Osteocyte (in vitro differentiated cells): ENCODE measurements at places on chromosomes 11 and 22.

DNA sequence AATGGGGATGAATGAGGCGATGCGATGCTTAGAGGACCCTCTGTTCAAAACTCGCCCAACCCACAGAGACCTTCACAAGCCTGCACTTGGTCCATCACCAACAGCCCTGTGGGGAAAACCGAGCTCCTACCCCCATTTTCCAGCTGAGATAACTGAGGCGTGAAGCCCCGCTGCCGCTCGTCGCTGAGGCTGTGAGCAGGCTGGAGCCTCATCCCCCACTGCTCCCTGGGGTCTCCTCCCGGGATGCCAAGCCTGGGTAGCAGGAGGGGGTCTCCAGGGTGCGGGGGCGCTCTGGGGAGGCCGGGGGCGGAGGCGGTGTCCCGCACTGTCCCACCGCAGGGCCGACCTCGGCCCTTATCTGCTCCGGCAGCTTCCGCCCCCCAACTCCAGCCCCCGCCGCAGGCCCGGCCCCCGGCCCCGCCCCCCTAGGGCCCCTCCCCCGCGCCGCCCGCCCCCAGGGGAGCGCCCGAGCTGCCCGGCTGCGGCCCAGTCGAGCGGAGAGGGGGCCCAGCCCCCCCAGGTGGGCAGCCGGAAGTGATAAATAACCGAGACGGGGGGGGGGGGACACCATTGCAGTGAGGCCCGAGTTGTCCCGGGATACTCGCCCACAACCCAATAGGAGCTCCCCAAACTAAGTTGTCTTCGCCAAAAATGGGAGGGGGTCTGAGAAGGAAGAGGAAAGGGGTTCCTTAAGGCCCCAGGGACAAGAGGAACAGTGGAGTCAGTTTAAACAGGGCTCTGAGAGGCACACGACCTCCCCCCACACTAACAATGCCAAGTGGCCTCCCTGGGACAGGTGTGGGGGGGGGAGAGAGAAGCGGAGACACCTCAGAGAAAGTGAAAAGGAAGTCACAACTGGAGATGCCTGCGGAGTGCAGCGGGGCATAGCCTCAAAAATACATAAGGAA lies 8.3 kb upstream of the SLC39A13 start:
- H3K27me3 ChIP-seq: no peaks in the 10 kb centered on the region
- H3K4me3 ChIP-seq: peak overlapping the region; percentile 65
- no peaks in the 10 kb centered on the region for H3K36me3 ChIP-seq
- peak overlapping the region; percentile 74 for H3K27ac ChIP-seq
- peaks cover 9% of the 10 kb centered on the region for H3K4me1 ChIP-seq

- H3K27ac ChIP-seq: no peak overlapping the region
- no peak overlapping the region for H3K4me3 ChIP-seq
- H3K36me3 ChIP-seq: no peaks in the 10 kb centered on the region
- H3K27me3 ChIP-seq: peaks cover 18% of the 10 kb centered on the region
- peak; percentile 80 for DNase-seq
Observed at GRCh38 chr11:2259466-2259830, 10.9 kb downstream of the ASCL2 start.

- no peak for DNase-seq
- H3K4me1 ChIP-seq: peaks cover 8% of the 10 kb centered on the region
- H3K36me3 ChIP-seq: no peaks in the 10 kb centered on the region
- H3K27ac ChIP-seq: no peak overlapping the region
Observed at GRCh38 chr22:42357634-42358296, 74.4 kb downstream of the NFAM1 start.

GRCh38 chr11:3669128-3669527 lies 2.1 kb downstream of the CHRNA10 start:
- no peaks in the 10 kb centered on the region for H3K4me1 ChIP-seq
- peaks cover 33% of the 10 kb centered on the region for H3K36me3 ChIP-seq
- no peaks in the 10 kb centered on the region for H3K27me3 ChIP-seq
- no peak for DNase-seq
- no peak overlapping the region for H3K27ac ChIP-seq

GRCh38 chr22:46102752-46103151 lies 47.6 kb upstream of the PPARA start:
- DNase-seq: no peak
- H3K27ac ChIP-seq: peak overlapping the region; percentile 86
- H3K27me3 ChIP-seq: no peaks in the 10 kb centered on the region
- H3K4me3 ChIP-seq: no peak overlapping the region
- peaks cover 25% of the 10 kb centered on the region for H3K36me3 ChIP-seq
- H3K4me1 ChIP-seq: peaks cover 56% of the 10 kb centered on the region

- H3K4me3 ChIP-seq: peak overlapping the region; percentile 100
- H3K27me3 ChIP-seq: no peaks in the 10 kb centered on the region
- no peak for DNase-seq
- peaks cover 30% of the 10 kb centered on the region for H3K4me1 ChIP-seq
Observed at GRCh38 chr11:66593303-66593635, 284 bp downstream of the CCS start.

- peaks cover 10% of the 10 kb centered on the region for H3K4me1 ChIP-seq
- no peaks in the 10 kb centered on the region for H3K27me3 ChIP-seq
- no peak for DNase-seq
- no peaks in the 10 kb centered on the region for H3K36me3 ChIP-seq
- H3K4me3 ChIP-seq: peak overlapping the region; percentile 87
- H3K27ac ChIP-seq: peak overlapping the region; percentile 93
Observed at GRCh38 chr11:76861490-76861953, 804 bp downstream of the ACER3 start.

DNA sequence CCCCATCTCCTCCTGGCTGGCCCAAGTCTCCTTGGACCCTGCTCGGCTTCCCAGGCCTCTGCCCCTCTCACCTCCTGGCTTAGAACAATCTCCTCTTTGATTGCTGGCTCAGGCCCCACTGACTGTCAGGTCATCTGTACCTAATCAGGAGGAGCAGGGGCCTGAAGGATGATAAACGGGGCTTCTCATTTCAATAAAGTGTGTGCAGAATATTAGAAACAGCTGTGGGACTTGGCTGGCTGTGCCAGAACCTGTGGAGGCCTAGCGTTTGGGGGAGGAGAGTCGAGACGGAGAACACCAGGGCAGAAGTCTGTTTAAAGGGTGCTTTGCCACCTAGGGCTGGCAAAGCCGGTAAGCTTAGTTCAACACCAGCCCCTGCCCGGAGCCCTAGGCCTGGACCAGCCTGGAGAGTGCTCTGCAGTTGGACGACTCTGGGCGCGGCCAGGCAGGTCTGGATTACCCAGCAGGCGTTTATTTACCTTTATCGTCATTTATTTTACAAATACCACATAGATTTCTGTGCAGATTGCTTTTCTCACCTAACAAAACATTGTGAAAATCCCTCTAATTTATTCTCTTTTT lies 10.1 kb upstream of the VSIG10L2 start:
- no peak for DNase-seq
- H3K36me3 ChIP-seq: no peaks in the 10 kb centered on the region
- H3K4me1 ChIP-seq: no peaks in the 10 kb centered on the region
- H3K27me3 ChIP-seq: peaks cover 43% of the 10 kb centered on the region
- no peak overlapping the region for H3K4me3 ChIP-seq
- H3K27ac ChIP-seq: no peak overlapping the region

DNA sequence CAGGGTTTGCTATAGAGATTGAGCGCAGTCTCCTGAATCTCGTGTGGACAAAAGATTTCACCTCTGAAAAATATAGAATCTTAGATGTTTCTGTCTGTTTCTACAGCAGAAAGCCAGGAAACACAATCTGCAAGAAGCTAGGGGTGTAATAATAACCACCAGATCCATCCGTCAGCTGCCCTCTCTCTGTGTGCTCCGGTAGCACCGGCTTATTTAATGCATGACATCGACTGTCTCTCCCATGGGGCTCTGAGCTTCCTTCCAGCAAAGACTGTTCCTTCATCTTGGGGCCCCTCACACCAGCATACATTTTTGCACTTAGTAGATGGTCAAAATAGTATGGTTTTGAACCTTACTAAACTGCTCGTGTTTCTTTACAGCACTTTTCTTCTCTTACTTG lies 20.2 kb downstream of the BARX2 start:
- H3K27ac ChIP-seq: no peak overlapping the region
- H3K36me3 ChIP-seq: no peaks in the 10 kb centered on the region
- no peaks in the 10 kb centered on the region for H3K4me1 ChIP-seq
- peaks cover 42% of the 10 kb centered on the region for H3K27me3 ChIP-seq

GRCh38 chr11:119886667-119887230 lies 157.7 kb upstream of the NECTIN1 start:
- no peak overlapping the region for H3K27ac ChIP-seq
- H3K27me3 ChIP-seq: peaks cover 22% of the 10 kb centered on the region
- DNase-seq: no peak
- no peak overlapping the region for H3K4me3 ChIP-seq
- no peaks in the 10 kb centered on the region for H3K4me1 ChIP-seq

- no peak for DNase-seq
- no peak overlapping the region for H3K4me3 ChIP-seq
- H3K36me3 ChIP-seq: peaks cover 12% of the 10 kb centered on the region
- peaks cover 39% of the 10 kb centered on the region for H3K4me1 ChIP-seq
Observed at GRCh38 chr11:86251345-86251744, 6.8 kb downstream of the EED start.

GRCh38 chr11:19970944-19971343 lies 189.3 kb downstream of the DBX1 start:
- no peak overlapping the region for H3K27ac ChIP-seq
- H3K4me1 ChIP-seq: peaks cover 2% of the 10 kb centered on the region
- H3K4me3 ChIP-seq: no peak overlapping the region
- H3K27me3 ChIP-seq: no peaks in the 10 kb centered on the region
- no peak for DNase-seq

GRCh38 chr22:30332551-30332950 lies 5.8 kb upstream of the TBC1D10A start:
- peaks cover under 1% of the 10 kb centered on the region for H3K4me1 ChIP-seq
- H3K27me3 ChIP-seq: no peaks in the 10 kb centered on the region
- no peak for DNase-seq
- no peak overlapping the region for H3K4me3 ChIP-seq

DNA sequence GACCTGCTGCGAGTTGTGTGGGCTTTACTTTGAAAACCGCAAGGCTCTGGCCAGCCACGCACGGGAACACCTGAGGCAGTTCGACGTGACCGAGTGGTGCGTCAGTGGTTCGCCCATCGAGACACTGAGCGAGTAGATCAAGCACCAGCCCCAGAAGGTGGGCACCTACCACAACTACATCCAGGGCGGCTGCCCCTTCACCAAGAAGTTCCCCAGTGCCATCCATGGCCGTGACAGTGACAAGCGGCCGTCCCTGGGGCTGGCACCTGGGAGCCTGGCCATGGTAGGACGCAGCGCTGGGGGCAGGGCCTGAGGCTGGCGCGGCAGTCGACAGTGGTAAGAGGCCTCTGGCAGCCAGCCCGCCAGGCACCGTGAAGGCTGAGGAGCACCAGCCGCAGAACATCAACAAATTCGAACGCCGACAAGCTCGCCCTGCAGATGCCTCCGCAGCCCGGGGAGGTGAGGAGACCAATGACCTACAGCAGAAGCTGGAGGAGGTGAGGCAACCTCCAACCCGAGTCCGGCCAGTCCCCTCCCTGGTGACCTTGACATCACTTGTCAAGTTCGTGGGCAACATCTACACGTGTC lies 545.2 kb upstream of the CCDC179 start:
- no peak overlapping the region for H3K27ac ChIP-seq
- no peak overlapping the region for H3K4me3 ChIP-seq
- H3K27me3 ChIP-seq: no peaks in the 10 kb centered on the region
- DNase-seq: no peak
- no peaks in the 10 kb centered on the region for H3K36me3 ChIP-seq

DNA sequence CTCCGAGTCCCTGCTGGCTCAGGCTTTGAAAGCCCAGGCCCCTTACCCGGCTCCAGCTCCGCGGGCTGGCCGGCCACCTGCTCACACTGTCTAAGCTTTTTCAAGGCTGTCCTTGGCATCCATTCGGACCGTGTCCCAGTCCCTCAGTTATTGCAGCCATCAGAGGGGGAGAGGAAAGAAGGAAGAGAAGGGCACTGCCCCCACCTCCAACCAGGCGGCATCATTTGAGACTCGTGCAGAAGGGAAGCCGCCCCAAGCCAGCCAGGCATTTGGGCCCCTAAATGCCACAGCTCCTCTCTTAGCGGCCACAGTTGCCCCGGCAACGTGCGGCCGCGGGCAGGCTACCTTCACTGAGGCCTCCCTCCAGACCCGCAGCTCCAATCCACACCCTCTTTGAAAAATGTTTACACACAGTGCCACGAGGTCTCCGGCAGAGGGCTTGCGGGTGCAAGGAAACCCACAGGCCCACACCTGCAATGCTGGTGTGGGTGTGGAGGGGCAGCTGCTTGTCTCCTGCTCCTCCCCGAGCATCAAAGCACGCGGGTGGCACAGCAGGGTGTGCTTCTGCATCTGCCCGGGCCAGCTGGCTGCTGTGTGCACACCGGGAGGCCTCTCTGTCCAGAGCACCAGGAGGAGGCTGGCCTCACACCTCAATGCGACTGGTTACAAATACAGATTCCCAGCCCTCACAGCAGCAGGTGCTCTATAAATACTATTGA lies 124.4 kb downstream of the CTTN start:
- H3K4me1 ChIP-seq: no peaks in the 10 kb centered on the region
- DNase-seq: no peak
- no peak overlapping the region for H3K4me3 ChIP-seq
- no peaks in the 10 kb centered on the region for H3K36me3 ChIP-seq
- H3K27me3 ChIP-seq: peaks cover 25% of the 10 kb centered on the region

GRCh38 chr22:44371741-44372525 lies 59.2 kb upstream of the SHISAL1 start:
- H3K27me3 ChIP-seq: peaks cover 13% of the 10 kb centered on the region
- no peak overlapping the region for H3K27ac ChIP-seq
- peaks cover 4% of the 10 kb centered on the region for H3K4me1 ChIP-seq
- peaks cover 2% of the 10 kb centered on the region for H3K36me3 ChIP-seq

GRCh38 chr22:19844377-19845053 lies 10.2 kb downstream of the GNB1L start:
- H3K27me3 ChIP-seq: no peaks in the 10 kb centered on the region
- peak; percentile 90 for DNase-seq
- H3K4me3 ChIP-seq: peak overlapping the region; percentile 41

DNA sequence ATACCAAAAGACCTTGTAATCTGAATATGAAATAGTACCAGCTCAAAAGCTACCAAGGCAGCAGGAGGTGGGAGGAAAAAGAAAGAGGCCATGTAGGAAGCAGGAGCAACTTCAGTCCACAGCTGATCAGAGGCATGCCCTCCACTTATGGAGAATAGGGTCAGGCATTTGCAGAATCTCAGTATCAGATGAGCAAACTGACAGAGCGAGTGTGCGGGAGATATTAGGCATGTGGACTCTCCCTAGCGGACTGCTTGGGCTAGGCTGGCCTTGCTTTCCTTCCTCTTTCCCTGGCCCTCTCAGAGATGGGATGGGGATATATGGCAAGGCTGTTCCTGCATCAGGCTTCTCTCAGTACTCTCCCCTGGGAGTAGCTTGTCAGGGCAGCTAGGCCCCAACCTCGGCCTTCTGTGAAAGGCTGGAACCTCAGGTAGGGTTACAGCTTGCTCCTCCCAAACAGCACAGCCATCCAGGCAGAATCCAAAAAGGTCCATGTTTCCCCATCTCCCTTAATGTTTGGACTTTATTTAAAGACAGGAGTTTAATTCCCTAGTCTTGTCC lies 37.0 kb downstream of the ETS1 start:
- H3K4me3 ChIP-seq: no peak overlapping the region
- no peak for DNase-seq
- no peaks in the 10 kb centered on the region for H3K36me3 ChIP-seq

- no peak overlapping the region for H3K27ac ChIP-seq
- no peak overlapping the region for H3K4me3 ChIP-seq
- no peak for DNase-seq
- no peaks in the 10 kb centered on the region for H3K36me3 ChIP-seq
- H3K27me3 ChIP-seq: peaks cover 45% of the 10 kb centered on the region
Observed at GRCh38 chr22:44411226-44412135, 86.6 kb downstream of the RTL6 start.
